Osteoblast (primary cell): ENCODE measurements at places on chromosomes 2 and 18.
A peak's percentile ranks its signal among the peaks of the same experiment; 100 is the strongest.

- no peak for DNase-seq
Measured at GRCh38 chr2:4130651-4131050, 427.3 kb downstream of the DCDC2C start.

DNA sequence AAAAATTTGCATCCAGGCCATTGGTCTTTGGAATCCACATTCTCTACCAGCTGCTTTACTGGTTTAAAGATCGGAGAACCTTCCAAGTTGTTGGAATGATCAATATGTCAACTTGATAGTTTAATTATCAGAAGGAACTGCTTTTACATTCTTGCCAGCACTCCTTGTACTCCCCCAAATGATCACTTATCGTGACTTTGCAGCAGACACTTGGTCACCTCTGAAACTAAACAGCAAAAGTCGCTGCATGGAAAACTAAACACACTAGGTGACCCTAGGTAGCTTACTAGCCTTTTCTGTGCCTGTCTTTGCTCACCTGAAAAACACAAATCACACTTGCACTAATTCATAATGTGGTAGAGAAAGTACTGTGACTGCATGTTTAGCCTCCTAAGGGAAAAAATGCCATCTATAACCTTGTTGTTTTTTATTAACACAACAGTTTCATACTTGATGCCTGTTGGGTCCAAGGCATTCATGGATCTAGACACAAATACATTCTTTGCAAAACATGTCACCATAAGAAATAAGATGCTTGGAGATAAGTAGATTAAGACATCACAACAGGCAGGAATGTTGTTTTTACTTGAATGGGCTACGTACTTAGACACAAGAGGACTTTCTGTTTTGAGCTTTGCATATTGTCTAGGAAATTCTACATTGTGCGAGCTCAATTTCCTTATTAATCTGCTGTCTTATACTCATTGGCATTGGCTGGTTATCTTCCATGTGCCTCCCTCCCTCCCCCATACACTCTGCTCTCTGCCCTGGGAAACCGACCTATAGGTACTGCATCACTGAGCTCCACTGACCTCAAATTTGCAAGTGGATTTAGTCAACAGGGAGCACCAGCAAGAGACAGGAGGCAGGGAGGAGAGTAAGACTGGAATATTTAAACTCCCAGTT is 219.1 kb upstream of the STK17B start:
- DNase-seq: no peak

- DNase-seq: peak; percentile 81
Measured at GRCh38 chr18:8744038-8744437, 38.7 kb downstream of the MTCL1 start.

GRCh38 chr2:74747411-74748080 is 86.4 kb upstream of the HK2 start:
- DNase-seq: peak; percentile 74

DNA sequence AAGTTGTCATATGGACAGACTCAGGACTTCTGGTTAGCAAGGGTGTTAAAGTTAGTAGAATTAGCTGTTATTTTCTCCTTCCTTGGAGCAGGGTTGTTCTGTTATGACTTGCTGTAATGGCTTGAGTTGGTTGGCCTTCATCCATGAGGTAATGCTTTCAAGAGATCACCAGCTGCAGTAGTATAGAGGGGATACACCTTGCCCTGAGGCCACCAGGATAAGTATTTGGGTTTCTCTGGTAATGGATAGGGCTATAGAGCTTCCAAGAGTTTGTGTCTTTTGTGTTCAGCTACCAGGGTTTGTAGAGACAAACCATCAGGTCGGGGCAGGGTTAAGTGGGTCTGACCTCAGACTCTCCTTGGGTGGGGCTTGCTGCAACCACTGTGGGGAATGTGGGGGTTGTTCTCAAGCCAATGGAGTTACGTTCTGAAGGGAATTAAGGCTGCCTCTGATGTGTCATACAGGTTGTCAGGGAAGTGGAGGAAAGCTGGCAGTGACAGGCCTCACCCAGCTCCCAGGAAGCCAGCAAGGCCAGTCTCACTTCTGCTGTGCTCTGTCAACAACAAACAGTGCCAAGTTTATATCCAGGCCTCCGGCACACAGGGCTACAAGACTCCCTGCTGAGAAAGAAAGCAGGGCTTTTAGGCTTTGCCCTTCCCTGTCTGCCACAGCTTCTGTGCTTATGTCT is 356.6 kb downstream of the SPAG16 start:
- no peak for DNase-seq

DNA sequence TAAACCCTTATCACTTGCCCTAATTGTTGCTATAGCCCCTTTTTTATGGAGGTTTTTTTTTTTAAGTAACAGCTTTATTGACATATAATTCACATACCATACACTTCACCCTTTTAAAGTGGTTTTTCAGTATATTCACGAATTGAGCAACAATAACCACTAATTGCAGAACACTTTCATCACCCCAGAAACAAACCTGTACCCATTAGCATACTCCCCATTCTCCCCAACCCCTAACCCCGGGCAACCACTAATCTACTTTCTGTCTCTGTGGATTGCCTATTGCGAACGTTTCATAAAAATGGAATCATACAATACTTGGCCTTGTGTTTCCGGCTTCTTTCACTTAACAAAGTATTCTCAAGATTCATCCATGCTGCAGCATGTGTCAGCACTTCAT is 213.6 kb downstream of the ATAD2B start:
- no peak for DNase-seq

- no peak for DNase-seq
Measured at GRCh38 chr18:9928646-9929259, 14.9 kb downstream of the VAPA start.

- no peak for DNase-seq
Measured at GRCh38 chr2:25497229-25497917, 155.6 kb upstream of the DNMT3A start.

GRCh38 chr2:240503848-240504247 is 53.9 kb downstream of the ANKMY1 start:
- peak; percentile 44 for DNase-seq

DNA sequence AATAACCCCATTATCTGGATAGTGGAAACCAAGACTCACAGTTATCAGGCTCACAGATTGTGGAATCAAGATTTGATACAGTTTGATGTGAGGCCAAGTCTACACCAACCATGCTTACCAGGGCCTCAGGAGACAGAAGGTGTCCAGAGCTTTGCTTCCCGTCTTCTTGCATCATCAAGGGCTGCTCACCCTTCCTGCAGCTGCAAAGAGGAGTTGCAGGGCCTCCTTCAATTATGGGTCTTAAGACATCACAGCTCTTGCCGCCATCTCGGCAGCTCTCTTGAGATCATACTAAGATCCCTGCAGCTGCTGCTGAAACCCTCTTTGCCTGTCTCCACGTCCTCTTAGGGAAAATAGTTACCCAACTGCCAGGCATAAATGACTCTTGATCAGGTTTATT is 176.0 kb downstream of the MGAT5 start:
- no peak for DNase-seq

DNA sequence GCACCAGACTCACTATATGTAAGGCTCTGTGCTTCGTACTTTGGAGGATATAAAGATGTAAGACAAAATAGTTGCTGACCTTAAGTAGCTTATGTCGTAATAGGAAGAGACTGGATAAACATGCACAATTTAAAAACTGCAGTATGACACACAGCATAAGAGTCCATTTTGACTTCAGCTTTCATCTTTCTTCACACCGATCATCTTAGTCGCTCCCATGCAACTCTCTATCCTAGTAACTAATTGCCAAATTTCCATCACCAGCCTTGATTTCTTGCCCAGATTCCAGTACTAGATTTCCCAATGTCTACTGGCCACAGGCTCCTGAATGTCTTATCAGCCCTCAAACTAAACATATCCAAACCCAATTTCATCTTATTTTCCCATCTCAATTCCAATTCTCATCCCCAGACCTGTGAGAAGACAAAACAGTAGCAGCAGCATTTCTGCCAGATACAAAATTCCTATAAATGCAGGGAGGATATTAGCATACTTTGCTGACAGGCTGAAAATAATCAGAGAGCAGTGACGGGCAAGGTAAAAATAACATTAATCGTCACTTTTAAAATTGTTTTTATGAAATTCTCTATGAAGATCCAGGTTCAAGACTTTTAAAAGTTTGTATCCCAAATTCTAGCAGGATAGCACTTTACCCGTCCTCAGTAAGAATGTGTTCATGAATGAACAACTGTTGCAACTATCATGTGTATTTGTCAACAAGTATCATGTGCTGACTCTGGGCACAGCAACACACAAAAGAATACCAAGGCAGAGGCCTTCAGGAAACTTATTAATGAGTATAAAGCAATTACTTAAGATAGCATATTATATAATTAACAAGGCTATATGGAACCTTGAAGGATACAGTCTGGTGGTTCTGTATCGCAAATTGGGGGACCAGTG is 42.2 kb downstream of the KIDINS220 start:
- peak; percentile 50 for DNase-seq

GRCh38 chr2:10234013-10234306 is 68.7 kb upstream of the HPCAL1 start:
- peak; percentile 37 for DNase-seq

GRCh38 chr18:905307-905947 is 756 bp downstream of the ADCYAP1 start:
- DNase-seq: peak; percentile 49

- peak; percentile 75 for DNase-seq
Measured at GRCh38 chr2:127615511-127616166, 30.3 kb upstream of the GPR17 start.

- DNase-seq: peak; percentile 77
Measured at GRCh38 chr2:37809525-37809924, 115.6 kb upstream of the RMDN2 start.

DNA sequence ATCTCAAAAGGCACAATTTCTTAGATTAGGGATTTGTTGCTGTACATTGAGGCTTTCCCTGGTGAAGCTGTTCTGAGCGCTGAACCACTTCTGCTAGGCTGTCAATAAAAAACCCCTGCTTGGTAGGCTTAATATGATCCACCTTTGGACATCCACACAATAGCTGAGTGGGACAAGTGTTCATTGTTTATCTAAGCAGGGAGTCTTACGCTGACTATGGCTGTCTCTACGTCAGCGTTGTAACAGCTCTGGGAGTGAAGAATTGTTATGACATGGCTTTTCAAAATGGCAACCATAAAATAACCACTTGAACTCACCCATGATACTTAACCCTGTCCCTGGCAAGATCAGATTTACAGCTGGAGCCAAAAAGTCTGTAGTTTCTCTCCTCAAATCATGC is 111.5 kb upstream of the SULT1C3 start:
- DNase-seq: no peak

DNA sequence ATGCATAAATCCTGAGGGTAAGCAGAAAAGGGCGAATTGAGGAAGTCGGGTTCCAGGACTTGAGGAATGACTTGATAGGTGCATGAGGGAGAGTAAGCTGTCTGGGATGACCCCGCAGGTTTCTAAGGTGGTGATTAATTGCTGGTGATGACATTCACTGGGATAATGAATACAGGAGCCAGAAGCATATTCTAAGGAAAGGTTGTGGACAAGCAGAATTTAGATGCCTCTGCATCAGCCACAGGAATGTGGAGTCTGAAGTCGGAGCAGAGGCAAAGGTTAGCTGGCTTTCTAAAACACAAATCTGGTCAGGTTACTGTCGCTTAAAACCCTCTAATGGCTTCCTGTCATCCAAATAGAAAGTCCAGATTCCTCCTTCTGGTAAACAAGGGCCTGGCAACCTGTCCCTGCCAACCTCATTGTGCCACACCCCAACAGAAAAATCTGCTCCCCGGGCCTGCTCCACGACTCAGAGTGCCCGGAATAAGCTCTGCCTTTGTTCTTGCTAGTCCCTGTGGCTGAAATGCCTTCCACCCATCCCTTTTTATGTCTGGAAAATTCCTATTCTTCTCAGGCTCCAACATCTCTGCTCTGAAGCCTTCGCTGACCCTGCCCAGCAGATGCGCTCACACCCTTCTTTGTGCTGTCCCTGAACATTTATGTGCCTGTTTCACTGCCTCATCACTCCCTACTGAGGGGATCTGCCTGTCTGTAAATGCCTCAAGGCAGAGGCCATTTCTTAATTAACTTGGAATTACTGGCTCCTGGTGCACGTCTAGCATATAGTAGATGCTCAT is 11.3 kb upstream of the TMEM214 start:
- peak; percentile 72 for DNase-seq

GRCh38 chr2:10960606-10961489 is 49.1 kb downstream of the KCNF1 start:
- DNase-seq: peak; percentile 42

DNA sequence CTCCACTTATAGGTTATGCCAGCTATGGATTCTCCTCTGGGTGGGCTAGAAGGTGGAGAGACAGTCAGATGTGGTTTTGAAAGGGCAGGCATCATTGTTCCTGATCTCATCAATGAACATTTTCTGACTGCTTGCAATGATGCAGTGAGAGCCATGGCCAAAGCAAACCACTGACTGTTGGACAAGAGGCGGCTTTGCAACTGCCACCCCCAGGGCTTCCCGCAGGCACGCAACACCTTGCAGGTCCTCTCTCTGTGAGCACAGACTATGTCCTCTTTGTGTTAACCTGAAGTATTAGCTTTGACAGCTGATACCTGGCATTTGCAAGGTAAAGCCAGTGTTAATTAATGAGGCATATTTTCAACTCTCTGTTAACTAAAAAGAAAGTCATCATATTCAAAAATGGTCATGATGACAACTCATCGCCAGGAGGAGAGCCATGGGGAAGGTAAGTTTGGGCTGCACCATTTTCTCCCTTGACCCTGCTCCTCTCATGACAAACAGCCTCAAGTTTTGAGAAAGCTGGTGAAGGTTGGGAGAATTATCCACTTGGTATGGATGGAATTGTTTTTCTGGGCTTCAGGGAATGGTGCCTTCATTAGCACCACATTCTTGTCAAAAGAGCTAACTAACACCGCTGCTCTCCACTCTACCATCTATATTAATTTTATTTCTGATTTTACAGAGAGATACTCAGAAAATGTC is 14.9 kb upstream of the FAM124B start:
- no peak for DNase-seq

GRCh38 chr18:58264840-58265239 is 220.8 kb downstream of the NEDD4L start:
- no peak for DNase-seq

DNA sequence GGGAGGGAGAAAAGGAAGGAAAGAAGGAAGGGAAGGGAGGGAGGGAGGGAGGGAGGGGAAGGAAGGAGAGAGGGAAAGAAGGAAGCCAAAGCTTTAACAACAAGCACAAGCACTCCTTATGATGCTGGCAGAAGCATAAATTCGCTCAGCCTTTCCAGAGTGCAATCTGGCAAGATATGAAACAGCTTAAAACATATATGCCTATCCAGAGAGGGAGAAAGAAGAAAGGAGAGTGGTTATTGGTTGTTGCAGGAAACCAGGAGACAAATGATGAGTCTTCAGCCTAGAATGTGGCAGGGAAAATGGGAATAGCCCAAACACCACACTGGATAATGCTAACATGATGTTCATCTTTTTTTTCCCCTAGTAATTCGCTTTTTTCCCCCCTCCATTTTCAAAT is 64.0 kb downstream of the STPG4 start:
- DNase-seq: peak; percentile 97

GRCh38 chr18:31030574-31031278 is 11.8 kb downstream of the DSC3 start:
- DNase-seq: no peak

- no peak for DNase-seq
Measured at GRCh38 chr18:66990909-66991308, 387.0 kb upstream of the CDH19 start.

GRCh38 chr2:196220671-196221070 is 49.3 kb upstream of the STK17B start:
- no peak for DNase-seq

- DNase-seq: no peak
Measured at GRCh38 chr2:171852366-171852888, 41.6 kb downstream of the SLC25A12 start.
